ENCODE measurements at places on chromosomes 3 and 15.
A peak's percentile ranks its signal among the peaks of the same experiment; 100 is the strongest.

- DNase-seq, result no peak
Measured at GRCh38 chr3:177295116-177295515, 97.8 kb upstream of the TBL1XR1 start.

- DNase-seq, result peak; percentile 64
Measured at GRCh38 chr3:122564155-122564912, at the start of the genes DTX3L and PARP9. Gene DTX3L (plus strand): TSS chr3:122564338. CDS start chr3:122564427, 89 bp downstream. Gene PARP9 (minus strand): TSS chr3:122564300. CDS start chr3:122559620, 4,680 bp downstream.

DNA sequence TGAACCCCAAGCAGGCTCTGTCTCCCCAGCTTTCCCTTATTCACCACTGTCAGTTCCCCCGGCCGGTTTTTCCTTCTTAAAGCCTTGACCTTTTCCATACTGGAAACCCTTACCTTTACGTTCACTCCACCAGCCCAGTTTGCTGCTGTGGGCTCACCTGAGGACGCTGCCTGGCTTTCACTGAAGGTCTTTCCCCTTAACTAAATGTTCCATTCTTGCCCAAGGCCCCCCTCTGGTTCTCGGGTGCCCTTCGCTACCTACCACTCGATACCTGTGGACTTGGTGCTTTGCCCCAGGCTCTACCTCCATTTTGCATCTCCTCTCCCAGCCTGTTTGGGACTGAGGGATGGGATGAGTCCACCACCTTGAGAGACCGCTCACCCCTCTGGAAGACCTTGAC lies 851 bp downstream of the AP2M1 start:
- DNase-seq, result no peak

GRCh38 chr3:126956866-126957650 lies 25.9 kb upstream of the PLXNA1 start:
- DNase-seq, result no peak

- DNase-seq, result no peak
Measured at GRCh38 chr15:65991721-65992483, 122.6 kb downstream of the RAB11A start.

DNA sequence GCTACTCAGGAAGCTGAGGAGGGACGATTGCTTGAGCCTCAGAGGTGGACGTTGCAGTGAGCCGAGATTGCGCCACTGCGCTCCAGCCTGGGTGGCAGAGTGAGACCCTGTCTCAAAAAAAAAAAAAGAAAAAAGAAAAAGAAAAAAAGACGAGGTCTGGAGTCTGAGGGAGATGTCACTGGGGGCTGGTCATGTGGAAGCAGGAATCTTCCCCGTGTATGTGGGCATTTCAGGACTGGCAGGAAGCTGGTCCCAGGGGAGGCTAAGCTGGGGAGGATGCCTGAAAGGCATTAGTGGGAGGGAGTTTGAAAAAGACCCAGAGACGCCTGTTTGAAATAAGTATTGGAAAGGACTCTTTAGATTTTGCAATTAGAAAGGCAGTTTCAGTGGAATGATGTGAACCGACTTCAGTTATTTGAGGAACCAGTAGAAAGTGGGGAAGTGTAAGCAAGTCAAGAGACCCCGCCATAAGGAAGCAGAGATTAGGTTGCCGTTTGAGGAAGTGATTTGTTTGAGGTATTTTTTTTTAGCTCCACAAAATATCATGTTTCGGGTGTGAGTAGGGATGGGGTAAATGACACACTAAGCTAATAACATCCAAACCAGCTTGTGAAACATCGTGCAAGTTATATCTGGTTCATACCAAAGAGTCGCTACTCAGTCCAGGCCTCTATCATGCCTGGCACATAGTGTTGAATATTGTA lies 55.5 kb downstream of the ST6GAL1 start:
- no peak for DNase-seq

DNA sequence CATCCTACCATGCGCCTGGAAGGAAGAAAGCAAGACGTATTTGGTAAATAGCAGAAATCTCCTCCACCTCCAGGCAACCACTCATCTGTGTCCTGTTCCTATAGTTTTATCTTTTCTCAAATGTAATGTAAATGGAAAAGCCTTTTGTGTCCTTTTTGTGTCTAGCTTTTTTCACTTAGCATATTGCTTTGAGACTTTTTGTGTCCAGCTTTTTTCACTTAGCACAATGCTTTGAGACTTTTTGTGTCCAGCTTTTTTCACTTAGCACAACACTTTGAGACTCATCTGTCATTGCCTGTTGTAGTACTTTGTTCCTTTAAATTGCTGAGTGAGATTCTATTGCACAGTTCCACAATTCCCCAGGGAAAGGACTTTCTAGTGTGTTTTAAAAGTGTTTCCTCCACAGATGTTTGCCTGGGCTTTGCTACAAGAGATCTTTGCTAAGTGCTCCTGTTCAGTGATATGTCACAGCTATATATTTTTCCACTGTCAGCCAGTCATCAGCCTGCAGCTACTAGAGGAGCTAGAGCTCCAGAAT lies 27.9 kb upstream of the MUC13 start:
- no peak for DNase-seq

GRCh38 chr3:71490692-71491091 lies 92.8 kb downstream of the FOXP1 start:
- DNase-seq, result no peak

DNA sequence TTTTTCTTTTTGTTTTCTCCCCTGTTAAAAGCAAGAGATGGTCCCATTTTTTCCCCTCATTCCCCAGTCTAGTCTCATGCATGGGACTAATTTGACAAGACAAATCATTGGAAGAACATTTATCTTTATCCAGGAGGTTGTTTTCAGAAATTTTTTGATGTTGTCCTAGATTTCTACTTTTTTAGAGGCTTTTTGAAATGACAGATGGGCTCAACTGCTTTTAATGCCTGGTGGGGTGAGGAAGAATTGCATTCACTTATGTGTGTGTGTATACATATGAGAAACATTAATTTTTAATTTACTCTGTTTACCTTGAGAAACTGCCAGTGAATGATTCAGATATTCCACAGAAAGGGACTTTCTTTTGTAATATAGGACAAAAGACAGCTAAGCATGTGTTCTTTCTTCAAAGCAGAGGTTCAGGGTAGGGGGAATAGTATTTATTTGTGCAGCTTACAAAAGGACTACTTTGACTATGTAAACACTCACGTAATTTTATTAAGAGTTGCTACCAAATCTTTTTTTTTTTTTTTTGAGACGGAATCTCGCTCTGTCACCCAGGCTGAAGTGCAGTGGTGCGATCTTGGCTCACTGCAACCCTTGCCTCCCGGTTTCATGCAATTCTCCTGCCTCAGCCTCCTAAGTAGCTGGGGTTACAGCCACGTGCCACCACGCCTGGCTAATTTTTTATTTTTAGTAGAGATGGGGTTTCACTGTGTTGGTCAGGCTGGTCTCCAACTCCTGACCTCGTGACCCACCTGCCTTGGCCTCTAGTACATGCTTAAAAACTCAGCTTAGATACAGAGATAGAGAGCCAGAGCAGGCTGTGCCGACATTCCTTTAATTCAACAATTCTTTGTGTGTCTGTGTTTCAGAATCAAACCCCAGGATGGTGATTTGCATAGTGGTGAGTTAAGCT lies 130.1 kb upstream of the RARB start:
- DNase-seq, result no peak

DNA sequence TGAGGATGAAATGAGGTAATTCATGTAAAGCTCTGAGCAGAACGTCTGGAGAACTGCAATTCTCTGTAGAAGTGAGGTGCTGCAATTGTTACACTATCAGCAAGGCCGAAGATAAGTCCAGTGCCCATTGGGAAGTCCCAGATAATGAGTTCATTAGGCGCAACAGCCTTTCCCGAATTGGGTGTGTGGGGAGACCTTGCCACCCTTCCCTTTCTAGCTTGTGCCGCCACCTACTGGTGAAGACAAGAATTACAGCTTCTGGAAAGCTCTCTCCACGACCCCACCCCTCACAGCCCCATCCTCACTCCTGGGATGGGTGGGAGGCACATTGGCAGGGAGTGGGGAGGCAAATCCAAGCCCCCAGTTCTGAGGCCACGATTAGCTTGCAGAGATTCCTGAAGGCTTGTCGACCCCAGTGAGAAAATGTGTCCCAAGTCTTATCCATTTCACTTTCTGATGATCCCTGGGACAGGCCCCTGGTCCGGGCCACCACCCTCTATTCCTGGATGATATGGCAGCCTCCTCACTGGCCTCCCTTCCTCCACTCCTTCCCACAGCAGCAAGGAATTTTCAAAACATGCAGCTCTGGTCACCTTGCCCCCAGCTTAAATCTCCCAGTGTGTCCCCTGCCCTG lies 36.4 kb downstream of the FAM3D start:
- DNase-seq, result peak; percentile 38

DNA sequence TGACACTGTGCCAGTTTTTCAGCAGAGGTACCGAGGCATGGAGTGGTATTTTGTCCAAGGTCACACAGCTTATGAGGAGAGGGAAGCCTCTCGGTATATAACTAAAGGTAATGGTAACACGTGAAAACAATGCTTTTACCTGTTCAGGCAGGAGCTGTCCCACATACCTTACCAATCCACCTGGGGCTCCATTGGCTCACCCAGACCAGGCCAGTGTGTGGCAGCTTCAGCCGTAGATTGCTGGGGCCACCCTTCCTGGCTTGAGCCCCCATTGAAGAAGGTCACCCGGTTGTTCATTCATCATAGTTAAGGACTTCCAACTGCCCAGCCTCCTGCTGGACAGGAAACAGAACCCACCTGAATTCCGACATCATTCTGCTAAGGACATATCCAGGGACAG lies 9.2 kb upstream of the RPP14 start:
- DNase-seq, result no peak

GRCh38 chr3:58272891-58273290 lies 33.2 kb upstream of the RPP14 start:
- no peak for DNase-seq

- no peak for DNase-seq
Measured at GRCh38 chr15:59819092-59819491, 130.0 kb upstream of the BNIP2 start.

DNA sequence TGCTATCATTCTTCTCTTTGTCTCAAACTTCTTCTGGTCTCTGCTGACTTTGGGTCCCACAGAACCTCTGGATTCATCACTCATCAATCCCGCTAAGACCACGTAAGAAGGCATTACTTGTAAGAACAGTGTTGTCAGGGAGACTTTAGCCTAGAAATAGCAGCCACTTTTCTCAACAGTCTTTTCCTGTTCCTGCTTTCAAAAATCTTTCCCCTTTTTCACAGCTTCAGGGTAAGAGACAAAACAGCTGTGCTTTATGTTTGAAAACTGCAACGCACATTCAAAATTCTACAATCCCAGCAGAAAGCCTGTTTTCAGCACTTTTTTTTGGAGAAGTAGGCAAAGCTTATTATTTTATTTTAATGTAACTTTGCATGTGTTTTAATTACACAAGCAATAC lies 42.0 kb upstream of the FAM98B start:
- no peak for DNase-seq

DNA sequence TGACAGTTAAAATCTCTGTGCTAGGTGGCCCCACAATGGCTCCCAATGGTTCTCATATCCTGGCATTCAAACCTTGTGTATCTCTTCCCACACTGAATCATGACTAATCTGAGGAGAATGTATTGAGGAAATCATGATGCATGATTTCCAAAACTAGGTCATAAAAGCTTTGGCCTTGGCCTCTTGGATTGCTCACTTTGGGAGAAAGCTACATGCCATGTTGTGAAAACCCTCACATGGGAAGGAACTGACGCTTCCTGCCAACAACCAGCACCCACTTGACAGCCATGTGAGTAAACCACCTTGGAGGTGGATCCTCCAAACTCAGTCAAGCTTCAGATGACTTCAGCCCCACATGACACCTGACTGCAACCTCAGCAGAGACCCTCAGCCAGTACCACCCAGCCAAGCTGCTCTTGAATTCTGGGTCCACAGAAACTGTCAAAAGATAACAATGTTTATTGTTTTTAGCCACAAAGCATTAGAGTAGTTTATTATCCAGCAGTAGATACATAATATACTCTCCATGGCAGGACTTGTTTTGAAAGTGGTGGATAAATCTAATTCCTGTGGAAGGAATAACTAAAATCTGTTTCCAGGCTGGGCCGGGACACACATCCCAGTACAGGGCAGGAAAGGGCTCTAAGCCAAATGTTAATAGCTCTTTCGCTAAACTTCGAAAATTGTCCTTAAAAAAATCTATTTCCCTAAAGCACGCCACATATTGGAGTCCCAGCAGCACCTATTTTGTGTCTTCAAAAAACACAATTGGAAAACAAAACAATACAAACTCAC lies 1.0 kb upstream of the ZNF620 start:
- no peak for DNase-seq

GRCh38 chr3:143090976-143091837 lies 28.4 kb upstream of the CHST2 start:
- no peak for DNase-seq

DNA sequence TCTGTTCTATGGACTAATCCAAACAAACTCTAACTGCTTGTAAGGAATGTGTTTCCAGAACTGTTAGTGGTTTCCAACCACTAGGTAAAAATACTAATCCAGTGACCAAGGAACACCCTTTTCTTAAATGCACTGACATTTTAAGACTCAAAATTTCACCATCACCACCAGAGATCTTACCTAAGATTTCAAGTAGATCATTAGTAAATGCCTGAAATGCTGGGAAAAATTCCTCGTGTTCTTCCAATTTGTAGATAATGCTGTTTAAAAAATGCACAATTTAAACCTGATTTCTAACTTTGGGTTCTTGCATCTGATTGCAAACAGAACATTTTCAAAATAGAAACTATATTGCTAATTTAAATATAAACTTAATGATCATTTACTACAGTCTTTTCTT lies 63.4 kb downstream of the ESYT3 start:
- DNase-seq, result no peak

DNA sequence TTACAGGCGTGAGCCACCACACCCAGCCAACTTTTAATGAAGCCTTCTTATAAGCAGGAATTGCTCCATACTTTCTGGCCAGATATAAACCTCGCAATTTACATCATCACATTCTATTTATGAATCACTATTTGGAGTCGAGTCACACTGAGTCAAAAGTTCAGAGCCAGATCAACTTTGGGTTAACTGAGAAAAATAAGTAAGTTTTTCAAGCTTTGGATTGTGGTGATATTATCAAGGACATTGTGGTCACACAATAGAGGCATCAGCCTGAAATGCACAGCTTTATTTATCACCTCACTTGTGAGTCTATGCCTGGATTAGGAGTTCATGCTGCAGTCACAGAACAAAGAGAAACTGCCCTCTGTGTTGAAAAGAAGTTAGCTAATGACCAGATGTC lies 1163.5 kb downstream of the ROBO1 start:
- no peak for DNase-seq

- no peak for DNase-seq
Measured at GRCh38 chr3:133329626-133330025, 70.2 kb upstream of the BFSP2 start.

GRCh38 chr15:27730868-27731267 lies 368.2 kb downstream of the OCA2 start:
- DNase-seq, result no peak

GRCh38 chr3:128170866-128171516 lies 17.7 kb downstream of the EEFSEC start:
- no peak for DNase-seq

All from effector CD4-positive, alpha-beta T cell (primary cell).